ENCODE measurements at places on chromosomes 6 and 20. TPM values are rescaled to one million over a fixed set of nuclear protein-coding genes. Genes with fewer than 3 reads are reported as not detected.

Gene ANKRD66
- not detected for total RNA-seq

Gene ZBTB22
- total RNA-seq: 24.2 TPM

Gene ERVFRD-1
- 0.18 TPM for total RNA-seq

GRCh38 chr20:24962510-24962909 is 13.4 kb downstream of the CST7 start:
- DNase-seq: no peak

Gene HRH3
- 4.2 TPM for total RNA-seq

GRCh38 chr6:13548500-13549210 is 25.7 kb upstream of the SIRT5 start:
- no peak for DNase-seq

- DNase-seq: no peak
These were observed 181.4 kb downstream of the PHF3 start for GRCh38 chr6:63816982-63817436.

- DNase-seq: no peak
These were observed 49.4 kb upstream of the COL10A1 start for GRCh38 chr6:116175344-116175743.

- no peak for DNase-seq
These were observed 75.0 kb upstream of the EXOC2 start for GRCh38 chr6:767755-768512.

GRCh38 chr20:63119121-63119962 is 96.6 kb downstream of the YTHDF1 start:
- no peak for DNase-seq

- DNase-seq: no peak
These were observed 86.6 kb upstream of the EYA2 start for GRCh38 chr20:46807998-46808397.

DNA sequence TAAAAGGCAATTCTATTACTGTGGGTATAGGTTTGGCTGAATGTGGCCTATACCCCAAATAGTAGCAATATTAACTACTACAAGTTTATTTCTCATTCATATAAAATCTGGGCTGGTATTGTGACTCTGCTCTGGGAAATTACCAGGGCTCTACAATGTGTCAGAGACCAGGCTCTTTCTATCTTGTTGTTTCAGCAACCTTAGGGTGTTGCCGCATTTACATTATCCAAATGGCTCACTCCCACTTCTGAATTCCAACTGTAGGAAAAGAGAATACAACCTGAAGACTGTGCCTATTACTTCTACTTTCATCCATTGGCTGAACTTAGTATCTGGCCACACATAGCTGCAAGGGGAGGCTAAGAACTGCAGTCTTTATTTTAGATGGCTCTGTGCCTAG is 106.7 kb upstream of the CENPW start:
- DNase-seq: no peak

DNA sequence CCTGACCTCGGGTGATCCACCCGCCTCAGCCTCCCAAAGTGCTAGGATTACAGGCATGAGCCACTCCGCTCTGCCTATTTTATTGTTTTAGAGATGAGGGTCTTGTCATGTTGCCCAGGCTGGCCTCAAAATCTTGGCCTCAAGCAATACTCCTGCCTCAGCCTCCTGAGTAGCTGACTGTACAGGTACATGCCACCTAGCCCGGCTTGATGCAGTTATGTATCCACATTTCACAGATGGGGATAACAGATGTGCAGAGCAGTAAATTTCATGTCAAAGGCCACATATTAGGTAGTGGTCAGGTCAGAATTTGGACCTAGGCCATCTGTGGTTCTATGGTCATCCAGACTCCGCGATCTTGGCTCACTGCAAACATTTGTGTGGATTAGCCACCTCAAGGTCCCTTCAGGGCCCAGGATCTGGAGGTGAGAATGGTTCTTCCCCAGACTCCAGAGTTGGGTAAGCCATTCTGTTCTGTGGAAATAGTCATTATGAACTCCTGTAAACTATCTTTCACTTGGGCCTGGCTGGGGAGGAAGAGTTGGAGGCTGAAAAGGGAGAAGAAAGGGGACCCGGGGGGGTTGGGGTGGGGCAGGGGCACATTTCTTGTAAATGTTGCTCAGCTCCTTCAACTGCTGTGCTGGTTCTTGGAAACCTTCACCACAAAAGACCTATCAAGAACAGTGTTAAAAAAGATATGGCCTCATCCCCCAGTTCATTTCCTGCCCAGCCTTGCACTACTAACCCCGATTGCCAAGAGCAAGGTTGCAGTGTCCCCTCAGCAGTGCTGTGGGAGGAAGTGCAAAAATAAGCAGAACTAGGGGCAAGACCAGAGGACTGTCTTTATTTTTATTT is 13.0 kb downstream of the PIM1 start:
- DNase-seq: no peak

DNA sequence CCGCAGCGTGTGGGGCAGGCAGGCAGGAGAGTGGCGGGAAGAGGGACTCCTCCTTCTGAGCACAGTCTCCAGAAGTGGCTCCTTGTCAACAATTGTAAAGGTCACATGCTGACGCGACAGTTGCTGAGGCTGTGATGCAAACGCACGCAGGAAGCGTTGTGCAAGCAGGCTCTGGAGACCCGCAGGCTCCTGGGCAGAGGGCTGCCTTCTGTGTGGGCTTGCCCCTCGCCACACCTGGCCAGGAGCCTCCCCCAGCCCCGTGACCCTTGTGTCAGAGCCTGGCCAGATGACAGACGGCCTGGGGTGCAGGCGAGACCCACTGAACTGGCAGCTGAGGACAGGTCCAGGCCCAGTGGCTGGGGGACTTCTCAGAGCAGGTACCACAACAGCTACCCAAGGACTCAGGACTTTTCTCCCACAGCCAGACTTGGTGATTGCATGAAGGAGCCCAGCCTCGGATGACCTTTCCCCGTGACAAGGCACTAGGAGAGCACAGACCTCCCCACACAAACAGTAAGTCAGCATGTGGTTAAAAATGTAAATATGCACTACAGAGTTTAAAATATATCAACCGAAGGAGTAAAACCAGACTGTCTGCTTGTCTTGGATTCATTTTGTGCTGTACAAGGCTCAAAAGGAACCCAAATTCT is 222.1 kb upstream of the RREB1 start:
- peak; percentile 57 for DNase-seq

Gene CLDN20
- total RNA-seq: not detected

Gene GLP1R
- total RNA-seq: 0.36 TPM

DNA sequence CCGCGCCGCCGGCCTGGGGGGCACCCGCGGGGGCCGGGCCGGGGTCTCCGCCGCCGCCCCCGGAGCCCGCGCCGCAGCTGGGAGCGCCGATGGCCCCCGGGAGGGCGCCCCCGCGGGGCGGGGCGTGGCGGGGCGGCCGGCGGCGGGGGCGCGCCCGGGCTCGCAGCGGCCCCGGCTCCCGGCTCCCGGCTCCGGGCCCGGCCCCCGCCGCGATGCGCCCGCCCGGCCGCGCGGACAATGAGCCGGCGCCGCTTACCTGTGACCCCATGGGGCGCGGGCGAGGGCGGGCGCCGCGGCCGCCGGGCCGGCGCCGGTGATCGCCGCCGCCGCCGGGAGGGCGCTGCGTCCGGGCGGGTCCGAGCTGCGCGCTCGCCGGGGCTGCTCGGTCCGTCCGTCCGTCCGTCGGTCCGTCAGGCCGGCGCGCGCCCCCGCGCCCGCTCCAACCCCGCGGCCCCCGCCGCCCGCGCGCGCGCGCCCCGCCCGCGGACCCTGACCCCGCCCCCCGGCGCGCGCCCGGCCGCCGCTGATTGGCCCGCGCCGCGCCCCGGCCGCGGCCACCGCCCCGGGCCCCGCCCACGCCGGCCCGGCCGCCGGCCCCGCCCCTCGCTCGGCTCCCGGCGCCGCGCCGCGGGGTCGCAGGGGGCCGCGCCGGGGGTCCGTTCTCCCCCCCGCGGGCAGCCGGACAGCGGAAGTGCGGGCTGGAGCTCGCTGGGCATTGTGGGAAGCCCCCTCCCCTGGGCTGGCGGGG is at the start of gene ZBTB46:
ZBTB46 (minus strand) TSS at position 424 of the 748 bp plus-strand sequence. CDS start 40,507 bp downstream, outside the sequence.
- DNase-seq: no peak

Gene LMBRD1
- 66.0 TPM for total RNA-seq

DNA sequence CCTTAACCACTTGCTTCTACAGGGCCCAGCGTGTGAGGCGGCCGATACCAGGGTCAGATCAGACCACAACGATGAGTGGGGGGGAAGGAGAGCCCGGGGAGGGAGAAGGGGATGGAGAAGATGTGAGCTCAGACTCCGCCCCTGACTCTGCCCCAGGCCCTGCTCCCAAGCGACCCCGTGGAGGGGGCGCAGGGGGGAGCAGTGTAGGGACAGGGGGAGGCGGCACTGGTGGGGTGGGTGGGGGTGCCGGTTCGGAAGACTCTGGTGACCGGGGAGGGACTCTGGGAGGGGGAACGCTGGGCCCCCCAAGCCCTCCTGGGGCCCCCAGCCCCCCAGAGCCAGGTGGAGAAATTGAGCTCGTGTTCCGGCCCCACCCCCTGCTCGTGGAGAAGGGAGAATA is 2.8 kb downstream of the RING1 start:
- no peak for DNase-seq

DNA sequence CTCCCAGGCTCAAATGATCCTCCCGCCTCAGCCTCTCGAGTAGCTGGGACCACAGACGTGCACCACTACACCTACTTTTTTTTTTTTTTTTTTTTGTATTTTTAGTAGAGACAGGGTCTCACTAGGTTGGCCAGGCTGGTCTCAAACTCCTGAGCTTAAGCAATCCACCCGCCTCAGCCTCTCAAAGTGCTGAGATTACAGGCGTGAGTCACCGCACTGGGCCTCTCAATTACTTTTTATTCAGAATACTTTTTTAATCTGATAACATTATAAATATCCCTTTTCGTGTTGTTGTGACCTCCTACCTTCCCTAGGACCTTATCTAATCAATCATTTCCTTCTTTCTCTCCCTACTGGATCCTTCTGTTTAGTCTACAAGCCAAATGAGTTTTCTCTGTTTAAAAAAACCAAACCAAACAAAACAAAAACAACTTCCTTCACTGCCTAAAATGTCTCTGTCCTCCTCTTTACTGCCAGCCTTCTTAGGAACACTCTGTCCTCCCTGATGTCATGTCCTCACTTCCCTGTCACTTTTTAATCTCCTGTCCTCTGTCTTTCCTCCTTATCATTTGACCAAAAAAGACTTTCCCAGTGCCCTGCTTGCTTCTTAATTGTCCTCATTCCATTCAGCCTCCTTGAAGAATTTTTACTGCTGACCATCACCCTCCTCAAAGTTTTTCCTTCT is 85.0 kb downstream of the CAP2 start:
- DNase-seq: no peak

- no peak for DNase-seq
These were observed 657.5 kb downstream of the RFPL4B start for GRCh38 chr6:113004470-113005270.

Gene SCGN
- total RNA-seq: not detected

DNA sequence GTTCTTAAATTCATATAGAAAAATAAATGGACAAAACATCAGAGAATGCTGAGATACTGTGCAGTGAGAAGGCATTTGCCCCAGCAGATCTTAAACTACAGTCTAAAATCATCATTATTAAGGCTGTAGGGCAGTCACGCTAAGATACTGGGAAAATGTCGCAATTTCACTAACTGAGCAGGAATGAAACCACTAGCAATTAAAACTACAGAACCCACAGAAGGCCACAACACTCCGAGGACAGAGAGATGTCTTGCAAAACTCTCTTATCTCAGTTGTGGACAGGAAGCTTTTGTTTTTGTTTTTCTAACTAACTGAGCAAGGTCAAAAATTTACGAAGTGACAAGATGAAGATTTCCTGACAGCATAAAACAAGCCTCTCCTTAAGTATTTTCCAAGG is 18.2 kb downstream of the GNAS-AS1 start:
- no peak for DNase-seq

DNA sequence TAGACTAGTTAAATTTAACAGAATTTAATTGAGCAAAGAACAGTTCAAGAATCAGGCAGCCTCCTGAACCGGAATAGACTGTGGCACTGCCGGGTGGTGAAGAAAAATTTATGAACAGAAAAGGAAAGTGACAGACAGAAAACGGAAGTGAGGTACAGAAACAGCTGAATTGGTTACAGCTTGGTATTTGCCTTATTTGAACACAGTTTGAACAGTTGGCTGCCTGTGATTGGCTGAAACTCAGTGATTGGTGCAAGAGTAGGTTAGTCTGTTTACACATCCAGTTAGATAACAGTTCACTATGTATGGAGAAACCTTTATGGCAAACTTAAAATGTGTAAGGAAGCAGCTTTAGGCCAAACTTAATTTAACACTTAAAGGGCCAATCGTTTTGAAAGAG is 116.0 kb upstream of the CITED2 start:
- DNase-seq: no peak

GRCh38 chr20:1621316-1621715 is 1.5 kb upstream of the SIRPB1 start:
- DNase-seq: no peak

Gene C20orf141
- total RNA-seq: not detected

- DNase-seq: no peak
These were observed 388.7 kb downstream of the UTRN start for GRCh38 chr6:144673807-144674206.

DNA sequence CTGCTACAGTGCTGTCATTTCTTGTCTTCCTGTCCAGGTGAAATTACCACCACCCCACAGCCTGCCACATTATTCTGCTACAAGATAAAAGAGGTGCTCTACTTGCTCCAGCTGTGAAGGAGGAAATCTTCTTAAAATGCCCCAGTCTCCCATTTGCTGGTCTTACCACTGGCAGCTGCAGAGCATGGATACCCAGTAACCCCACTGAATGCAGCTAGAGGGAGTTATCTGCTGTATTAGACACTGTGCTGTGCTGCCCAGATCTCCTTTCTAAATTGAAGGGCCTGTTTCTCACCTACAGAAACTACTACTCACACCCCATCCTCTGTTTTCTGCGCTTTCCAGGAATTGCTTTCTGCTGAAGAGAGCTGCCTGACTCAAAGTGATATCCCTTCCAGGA is 517.8 kb downstream of the PKHD1 start:
- no peak for DNase-seq

- DNase-seq: no peak
These were observed 44.7 kb downstream of the TNFAIP3 start for GRCh38 chr6:137911675-137912191.

GRCh38 chr20:48395816-48396546 is 431.8 kb downstream of the PREX1 start:
- no peak for DNase-seq

Gene XKR7
- 0.05 TPM for total RNA-seq

DNA sequence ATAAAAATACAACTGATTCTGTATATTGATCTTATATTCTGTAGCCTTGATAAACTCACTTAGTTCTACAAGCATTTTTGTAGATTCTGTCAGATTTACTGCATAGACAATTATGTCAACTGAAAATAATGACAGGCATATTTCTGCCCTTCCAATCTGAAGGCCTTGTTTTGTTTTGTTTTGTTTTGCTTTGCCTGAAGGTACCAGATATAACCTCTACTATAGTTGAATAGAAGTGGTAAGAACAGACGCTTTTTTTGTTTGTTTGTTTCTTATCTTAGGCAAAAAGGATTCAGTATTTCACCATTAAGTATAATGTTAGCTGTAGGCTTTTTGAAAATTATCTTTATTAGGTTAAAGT is 64.6 kb upstream of the RSPO3 start:
- DNase-seq: no peak

Measured in ureter (tissue), 1 donor.